SHP77 treated with DMSO at 0.1 percent for 48 hours (cell line): ENCODE measurements at places on chromosomes 1 and 21.

DNA sequence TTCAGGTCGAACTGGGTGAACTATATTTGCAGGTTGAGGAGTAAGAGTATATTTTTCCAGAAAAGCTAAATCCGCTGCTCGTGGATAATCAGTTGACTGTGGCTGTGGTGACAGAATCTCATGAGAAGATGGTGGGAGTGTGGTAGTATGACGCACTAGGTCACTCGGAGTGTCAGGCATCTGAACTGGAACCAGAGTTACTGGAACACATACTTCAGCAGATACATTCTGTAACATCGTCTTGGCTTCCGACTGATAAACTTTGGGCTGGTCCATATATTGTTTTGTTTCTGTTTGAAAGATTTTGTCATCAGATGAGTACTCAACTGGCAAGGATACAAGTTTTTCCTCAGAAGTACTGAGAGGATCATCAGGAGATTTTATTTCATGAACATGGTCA is 13.0 kb upstream of the ASPM start:
- no peak for DNase-seq

GRCh38 chr1:189607477-189608096 is 870.1 kb downstream of the BRINP3 start:
- no peak for DNase-seq

- DNase-seq: no peak
These were observed 89.6 kb downstream of the CCDC185 start for GRCh38 chr1:223482766-223483165.

GRCh38 chr1:161790587-161791317 is 24.6 kb downstream of the ATF6 start:
- DNase-seq: no peak

DNA sequence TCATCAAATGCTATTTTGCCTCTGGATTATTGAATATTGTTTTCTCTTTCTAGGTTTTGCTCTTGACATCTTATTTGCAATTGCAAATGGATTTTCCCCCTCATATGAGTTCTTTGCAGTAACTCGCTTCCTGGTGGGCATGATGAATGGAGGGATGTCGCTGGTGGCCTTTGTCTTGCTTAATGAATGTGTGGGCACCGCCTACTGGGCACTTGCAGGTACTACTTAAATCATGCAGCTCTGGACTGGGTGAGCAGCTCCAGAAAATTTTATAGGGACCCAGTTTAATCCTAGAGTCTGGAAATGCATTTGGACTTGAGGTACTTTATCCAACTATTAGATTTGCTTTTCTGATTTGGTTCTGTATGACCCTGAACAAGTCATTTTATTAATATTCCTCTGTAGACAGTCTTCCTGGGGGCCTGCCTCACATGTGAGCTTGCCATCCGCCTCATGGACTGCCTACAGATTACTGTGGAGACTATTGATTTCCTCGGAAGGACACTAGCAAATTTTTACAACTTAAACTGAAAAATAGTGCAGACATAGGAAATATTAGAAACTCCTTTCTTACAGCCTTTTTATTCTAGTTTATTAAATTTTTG is 44.5 kb downstream of the SLC22A15 start:
- DNase-seq: peak; percentile 9

- DNase-seq: no peak
These were observed 53.8 kb upstream of the LYPLAL1 start for GRCh38 chr1:219119839-219120238.

GRCh38 chr1:237578540-237578939 is 312.2 kb downstream of the ZP4 start:
- no peak for DNase-seq
